ENCODE measurements at places on chromosomes 7 and 10. TPM values are rescaled to one million over a fixed set of nuclear protein-coding genes. Genes with fewer than 3 reads are reported as not detected.
A peak's percentile ranks its signal among the peaks of the same experiment; 100 is the strongest.

The GTPBP10 gene
- 45.5 TPM for total RNA-seq

The AKR1D1 gene
- total RNA-seq: not detected

DNA sequence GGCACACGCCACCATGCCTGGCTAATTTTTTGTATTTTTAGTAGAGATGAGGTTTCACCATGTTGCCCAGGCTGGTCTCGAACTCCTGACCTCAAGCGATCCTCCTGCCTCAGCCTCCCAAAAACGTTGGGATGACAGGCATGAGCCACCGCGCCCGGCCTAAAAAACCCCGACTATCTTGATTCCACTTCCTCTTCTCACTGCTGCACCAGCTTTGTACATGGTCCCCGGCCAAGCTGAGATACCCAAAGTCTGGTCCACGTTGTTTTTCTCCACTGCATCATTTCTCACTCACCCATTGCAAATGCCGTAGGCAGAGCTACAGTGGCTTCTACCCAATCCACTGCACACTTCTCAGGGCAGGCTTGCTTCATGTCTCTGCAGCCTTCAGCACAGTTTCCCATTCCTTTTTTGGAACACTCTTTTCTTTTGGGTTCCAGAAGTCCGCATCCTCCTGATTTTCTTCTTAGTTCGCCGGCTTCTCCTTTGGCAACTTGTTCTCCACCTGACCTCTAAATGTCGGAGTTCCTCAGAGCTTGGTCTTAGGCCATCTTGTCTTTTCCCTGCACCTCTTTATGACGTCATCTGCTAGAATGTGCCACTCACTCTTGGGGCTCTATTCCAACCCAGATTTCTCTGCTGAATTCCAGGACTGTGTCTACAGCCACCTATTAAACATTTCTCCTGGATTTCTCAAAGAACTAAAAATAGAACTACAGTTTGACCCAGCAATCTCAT, 6.0 kb upstream of the GNB2 start:
- H3K36me3 ChIP-seq: no peaks in the 10 kb centered on the region
- no peak for DNase-seq
- no peak overlapping the region for H3K4me3 ChIP-seq
- H3K4me1 ChIP-seq: no peaks in the 10 kb centered on the region
- no peak overlapping the region for H3K27ac ChIP-seq

- no peak overlapping the region for H3K27ac ChIP-seq
- H3K27me3 ChIP-seq: no peaks in the 10 kb centered on the region
- H3K36me3 ChIP-seq: no peaks in the 10 kb centered on the region
- no peak for DNase-seq
- H3K4me3 ChIP-seq: no peak overlapping the region
Measured at GRCh38 chr7:20661884-20662283, 46.4 kb downstream of the ABCB5 start.

DNA sequence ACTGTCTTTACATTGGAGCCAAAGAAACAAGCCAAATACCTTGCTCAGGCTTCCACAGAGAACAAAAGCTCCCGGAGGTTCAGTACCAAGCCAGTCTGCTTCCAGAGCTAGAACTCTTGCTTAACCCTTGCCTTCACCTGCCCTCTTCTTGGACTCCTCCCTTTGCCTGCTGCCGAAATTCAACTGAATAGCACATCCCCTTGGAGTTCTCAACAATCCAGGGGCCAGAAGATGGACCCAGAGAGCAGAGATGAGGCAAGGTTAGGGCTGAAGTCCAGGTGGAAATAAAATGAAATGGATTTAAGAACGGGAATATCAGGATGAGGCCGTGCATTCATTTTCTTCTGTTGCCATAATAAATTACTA, 876 bp upstream of the PIK3AP1 start:
- no peak overlapping the region for H3K27ac ChIP-seq
- H3K36me3 ChIP-seq: no peaks in the 10 kb centered on the region
- DNase-seq: no peak
- H3K27me3 ChIP-seq: no peaks in the 10 kb centered on the region
- H3K4me1 ChIP-seq: peaks cover 15% of the 10 kb centered on the region

GRCh38 chr7:3951316-3952055, 650.4 kb downstream of the SDK1 start:
- no peaks in the 10 kb centered on the region for H3K36me3 ChIP-seq
- H3K27me3 ChIP-seq: no peaks in the 10 kb centered on the region
- no peak for DNase-seq
- H3K4me3 ChIP-seq: no peak overlapping the region
- no peak overlapping the region for H3K27ac ChIP-seq

- H3K27ac ChIP-seq: no peak overlapping the region
- no peaks in the 10 kb centered on the region for H3K36me3 ChIP-seq
- H3K4me3 ChIP-seq: no peak overlapping the region
- H3K27me3 ChIP-seq: no peaks in the 10 kb centered on the region
Measured at GRCh38 chr7:12199363-12199762, 11.7 kb upstream of the TMEM106B start.

The GLI3 gene
- not detected for total RNA-seq

GRCh38 chr10:123136806-123137642, 1.3 kb downstream of the HMX3 start:
- no peaks in the 10 kb centered on the region for H3K36me3 ChIP-seq
- H3K27me3 ChIP-seq: peaks cover 71% of the 10 kb centered on the region
- peaks cover 70% of the 10 kb centered on the region for H3K4me1 ChIP-seq
- H3K4me3 ChIP-seq: no peak overlapping the region

- H3K27ac ChIP-seq: no peak overlapping the region
- H3K4me3 ChIP-seq: no peak overlapping the region
- no peaks in the 10 kb centered on the region for H3K27me3 ChIP-seq
Measured at GRCh38 chr10:121764233-121764942, 163.4 kb downstream of the ATE1 start.

DNA sequence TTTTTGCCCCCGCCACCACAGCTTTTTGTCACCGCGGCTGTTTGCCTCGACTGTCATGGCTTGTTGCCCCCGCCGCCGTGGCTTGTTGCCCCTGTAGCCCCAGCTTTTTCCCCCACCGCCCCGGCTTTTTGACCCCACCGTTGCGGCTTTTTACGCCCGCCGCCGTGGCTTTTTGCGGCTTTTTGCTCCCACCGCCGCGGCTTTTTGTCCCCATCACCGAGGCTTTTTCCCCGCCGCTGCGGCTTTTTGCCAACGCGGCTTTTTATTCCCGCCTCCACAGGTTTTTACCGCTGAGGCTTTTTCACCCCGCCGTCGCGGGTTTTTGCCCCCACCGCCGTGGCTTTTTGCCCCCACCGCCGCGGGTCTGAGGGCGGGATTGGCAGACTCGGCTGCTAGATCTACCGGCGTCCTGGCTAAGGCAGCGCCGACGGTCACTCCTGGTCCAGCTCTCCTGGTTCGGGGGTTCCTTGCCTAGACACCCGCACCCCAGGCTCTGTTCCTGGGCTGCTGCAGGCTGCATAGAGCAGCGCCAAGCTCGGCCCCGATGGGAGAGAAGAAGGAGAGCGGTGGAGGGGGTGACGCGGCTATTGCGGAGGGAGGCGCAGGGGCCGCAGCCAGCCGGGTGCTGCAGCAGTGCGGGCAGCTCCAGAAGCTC, 637.7 kb downstream of the ZNF716 start:
- no peak overlapping the region for H3K27ac ChIP-seq
- no peak for DNase-seq
- no peaks in the 10 kb centered on the region for H3K27me3 ChIP-seq
- no peaks in the 10 kb centered on the region for H3K4me1 ChIP-seq
- H3K36me3 ChIP-seq: no peaks in the 10 kb centered on the region

GRCh38 chr10:72812753-72813430, 80.6 kb upstream of the OIT3 start:
- no peak overlapping the region for H3K27ac ChIP-seq
- H3K27me3 ChIP-seq: no peaks in the 10 kb centered on the region
- H3K4me1 ChIP-seq: peaks cover 7% of the 10 kb centered on the region
- no peak overlapping the region for H3K4me3 ChIP-seq
- DNase-seq: no peak
- H3K36me3 ChIP-seq: no peaks in the 10 kb centered on the region

The FKBP6 gene
- total RNA-seq: not detected

- H3K27ac ChIP-seq: no peak overlapping the region
- H3K27me3 ChIP-seq: no peaks in the 10 kb centered on the region
- H3K4me1 ChIP-seq: no peaks in the 10 kb centered on the region
- no peaks in the 10 kb centered on the region for H3K36me3 ChIP-seq
Measured at GRCh38 chr10:78616125-78616695, 452.6 kb upstream of the ZMIZ1 start.

DNA sequence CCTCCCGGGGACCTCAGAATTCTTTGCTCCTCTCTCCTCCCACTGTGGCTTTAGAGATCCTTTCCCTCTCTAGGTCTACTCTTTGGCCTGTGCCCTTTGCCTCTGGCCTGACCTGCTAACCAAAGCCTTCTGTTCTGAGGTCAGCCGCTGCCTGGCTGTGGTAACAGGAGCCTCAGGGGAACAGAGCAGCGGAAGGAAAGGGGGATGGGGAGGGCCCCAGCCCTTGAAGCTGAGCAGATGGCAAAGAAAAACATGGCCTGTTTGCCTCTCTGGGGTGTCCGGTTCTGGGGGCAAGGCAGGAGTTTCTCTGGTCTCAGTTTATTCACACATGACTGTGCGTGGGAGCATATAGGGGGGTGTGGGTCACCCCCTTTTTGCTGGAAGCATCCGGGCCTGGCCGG, 28.2 kb downstream of the COL26A1 start:
- H3K36me3 ChIP-seq: no peaks in the 10 kb centered on the region
- H3K27me3 ChIP-seq: no peaks in the 10 kb centered on the region
- H3K4me1 ChIP-seq: peaks cover 19% of the 10 kb centered on the region
- peak; percentile 8 for DNase-seq
- H3K27ac ChIP-seq: no peak overlapping the region

GRCh38 chr7:155219154-155219531, 78.5 kb upstream of the INSIG1 start:
- no peak for DNase-seq
- no peak overlapping the region for H3K27ac ChIP-seq
- H3K36me3 ChIP-seq: no peaks in the 10 kb centered on the region
- H3K4me1 ChIP-seq: no peaks in the 10 kb centered on the region

GRCh38 chr7:1700086-1700485, 30.0 kb downstream of the ELFN1 start:
- no peak overlapping the region for H3K27ac ChIP-seq
- no peaks in the 10 kb centered on the region for H3K36me3 ChIP-seq
- H3K4me1 ChIP-seq: no peaks in the 10 kb centered on the region
- H3K4me3 ChIP-seq: no peak overlapping the region

GRCh38 chr10:93074147-93074596, 479 bp downstream of the CYP26A1 start:
- no peak overlapping the region for H3K27ac ChIP-seq
- DNase-seq: no peak
- peaks cover 45% of the 10 kb centered on the region for H3K4me1 ChIP-seq
- H3K4me3 ChIP-seq: no peak overlapping the region

The DYNC1I1 gene
- not detected for total RNA-seq

The LRMDA gene
- not detected for total RNA-seq

DNA sequence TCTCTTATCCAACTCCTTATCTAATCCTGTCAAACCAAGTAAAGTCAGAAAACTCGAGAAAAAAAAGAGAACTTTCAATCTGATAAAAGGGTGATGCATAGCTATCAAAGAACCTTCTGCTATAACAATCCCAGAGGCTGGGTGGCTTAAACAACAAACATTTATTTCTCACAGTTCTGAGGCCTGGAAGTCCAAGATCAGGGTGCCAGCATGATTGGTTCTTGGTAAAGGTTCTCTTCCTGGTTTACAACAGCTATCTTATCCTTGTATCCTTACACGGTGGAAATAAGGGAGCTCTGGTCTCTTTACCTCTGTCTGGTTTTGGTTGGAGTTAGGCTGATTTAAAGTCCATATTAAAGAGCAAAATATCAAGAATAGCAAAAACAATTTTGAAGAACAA, 131.9 kb downstream of the PHTF2 start:
- H3K4me3 ChIP-seq: no peak overlapping the region
- H3K36me3 ChIP-seq: peaks cover 5% of the 10 kb centered on the region
- peaks cover 2% of the 10 kb centered on the region for H3K4me1 ChIP-seq
- no peak overlapping the region for H3K27ac ChIP-seq

The OR6B1 gene
- total RNA-seq: not detected

DNA sequence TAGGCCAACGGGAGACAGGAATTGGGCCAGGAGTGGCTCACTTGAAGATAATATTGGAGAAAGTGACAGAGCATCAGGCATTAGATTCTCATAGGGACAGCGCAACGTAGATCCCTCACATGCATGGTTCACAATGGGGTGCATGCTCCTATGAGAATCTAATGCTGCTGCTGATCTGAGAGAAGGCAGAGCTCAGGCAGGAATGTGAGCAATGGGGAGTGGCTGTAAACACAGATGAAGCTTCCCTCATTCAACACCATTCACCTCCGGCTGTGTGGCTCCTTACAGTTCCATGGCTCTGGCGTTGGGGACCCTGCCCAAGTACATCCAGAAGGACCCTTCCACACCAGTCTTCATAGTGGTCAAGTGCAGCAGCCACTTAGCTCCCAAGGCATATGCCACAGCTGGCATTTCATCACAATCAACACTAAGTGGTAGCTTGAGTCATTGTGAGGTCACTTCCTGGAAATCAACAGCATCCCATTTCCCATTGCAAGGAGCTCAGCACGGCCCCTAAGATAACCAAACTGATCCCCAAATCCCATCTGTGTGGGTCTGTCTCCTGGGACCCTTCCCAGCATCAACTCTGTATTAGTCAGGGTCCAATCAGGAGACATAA, 174.5 kb downstream of the TPST1 start:
- H3K36me3 ChIP-seq: no peaks in the 10 kb centered on the region
- H3K4me1 ChIP-seq: no peaks in the 10 kb centered on the region
- no peak for DNase-seq
- H3K27ac ChIP-seq: no peak overlapping the region
- H3K27me3 ChIP-seq: no peaks in the 10 kb centered on the region

The KLF14 gene
- not detected for total RNA-seq

The CALML5 gene
- not detected for total RNA-seq
